Sigmoid colon (tissue), 7 donors: ENCODE measurements at places on chromosomes 13 and 19. TPM values are rescaled to one million over a fixed set of nuclear protein-coding genes. Genes with fewer than 3 reads are reported as not detected.

Gene HSD17B14
- total RNA-seq: 19.6 TPM

Gene LRFN3
- 6.8 TPM for total RNA-seq

Gene FGF21
- not detected for total RNA-seq

Gene SWSAP1
- 0.71 TPM for total RNA-seq

Gene NAT14
- total RNA-seq: 7.8 TPM

Gene CPAMD8
- 14.4 TPM for total RNA-seq

- no peak for DNase-seq
Observed at GRCh38 chr19:6743714-6744380, 4.4 kb downstream of the TRIP10 start.

DNA sequence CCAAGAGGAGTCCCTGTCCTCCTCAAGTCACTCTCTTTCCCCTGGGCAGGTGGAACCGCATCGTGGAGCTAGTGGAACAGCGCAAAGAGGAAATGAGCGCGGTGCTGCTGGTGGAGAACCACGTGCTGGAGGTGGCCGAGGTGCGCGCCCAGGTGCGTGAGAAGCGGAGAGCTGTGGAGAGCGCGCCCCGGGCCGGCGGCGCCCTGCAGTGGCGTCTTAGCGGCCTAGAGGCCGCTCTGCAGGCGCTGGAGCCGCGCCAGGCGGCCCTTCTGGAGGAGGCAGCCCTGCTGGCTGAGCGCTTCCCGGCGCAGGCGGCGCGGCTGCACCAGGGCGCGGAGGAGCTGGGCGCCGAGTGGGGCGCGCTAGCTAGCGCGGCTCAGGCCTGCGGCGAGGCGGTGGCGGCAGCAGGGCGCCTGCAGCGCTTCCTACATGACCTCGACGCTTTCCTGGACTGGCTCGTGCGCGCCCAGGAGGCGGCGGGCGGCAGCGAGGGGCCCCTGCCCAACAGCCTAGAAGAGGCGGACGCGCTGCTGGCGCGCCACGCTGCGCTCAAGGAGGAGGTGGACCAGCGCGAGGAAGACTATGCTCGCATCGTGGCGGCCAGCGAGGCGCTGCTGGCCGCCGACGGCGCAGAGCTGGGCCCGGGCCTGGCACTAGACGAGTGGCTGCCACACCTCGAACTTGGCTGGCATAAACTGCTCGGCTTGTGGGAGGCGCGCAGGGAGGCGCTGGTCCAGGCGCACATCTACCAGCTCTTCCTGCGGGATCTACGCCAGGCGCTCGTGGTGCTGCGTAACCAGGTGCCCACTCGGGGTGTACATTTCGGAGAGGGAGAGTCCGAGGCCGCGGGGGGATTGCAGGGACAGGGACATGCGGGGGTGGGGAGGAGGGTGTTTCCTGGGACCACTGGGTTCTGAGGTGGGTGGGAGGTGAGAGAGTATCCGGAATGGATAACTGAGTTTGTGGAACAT lies 52.8 kb downstream of the SPTBN4 start:
- no peak for DNase-seq

DNA sequence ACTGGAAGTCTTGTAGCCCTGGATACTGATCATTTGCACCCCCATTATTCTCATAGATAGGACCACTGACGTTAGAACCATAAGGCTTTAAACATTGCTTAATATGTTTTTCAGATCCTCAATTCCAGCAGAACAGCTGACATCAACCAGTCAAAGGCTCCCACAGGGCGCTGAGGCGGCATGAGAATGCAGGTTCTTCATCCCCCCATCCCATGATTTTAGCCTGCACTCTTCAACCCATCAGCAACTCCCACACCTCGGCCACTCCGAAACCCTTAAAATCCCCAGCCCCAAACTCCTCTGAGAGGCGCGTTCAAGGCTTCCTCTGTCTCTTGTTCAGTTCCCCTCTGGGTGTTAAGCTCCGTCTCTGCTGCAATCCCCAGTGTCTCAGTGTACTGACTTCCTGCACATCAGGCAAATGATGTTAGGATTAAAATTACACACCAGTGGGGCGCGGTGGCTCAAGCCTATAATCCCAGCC lies 24.3 kb upstream of the LAMP1 start:
- DNase-seq: no peak

DNA sequence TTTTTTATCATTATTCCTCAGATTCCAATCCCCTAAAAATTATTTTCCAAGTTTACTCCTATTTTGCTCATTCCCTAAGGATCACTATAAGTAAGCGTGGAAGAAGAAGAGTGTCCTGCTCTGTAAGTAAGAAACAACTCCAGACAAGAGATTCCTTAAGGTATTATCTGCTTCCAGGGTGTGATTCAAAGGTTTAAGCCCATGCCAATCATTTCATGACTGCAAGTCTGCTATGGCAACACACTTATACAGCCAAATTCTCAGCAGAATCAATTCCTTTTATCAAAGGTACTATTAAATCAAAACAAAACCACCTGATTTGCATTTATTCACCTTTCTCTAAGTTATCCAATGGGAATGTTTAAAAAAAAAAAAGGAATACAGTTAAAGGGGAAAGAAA lies 43.7 kb downstream of the FOXO1 start:
- no peak for DNase-seq

- peak; percentile 77 for DNase-seq
Observed at GRCh38 chr19:34232566-34233481, 21.5 kb upstream of the GARRE1 start.

DNA sequence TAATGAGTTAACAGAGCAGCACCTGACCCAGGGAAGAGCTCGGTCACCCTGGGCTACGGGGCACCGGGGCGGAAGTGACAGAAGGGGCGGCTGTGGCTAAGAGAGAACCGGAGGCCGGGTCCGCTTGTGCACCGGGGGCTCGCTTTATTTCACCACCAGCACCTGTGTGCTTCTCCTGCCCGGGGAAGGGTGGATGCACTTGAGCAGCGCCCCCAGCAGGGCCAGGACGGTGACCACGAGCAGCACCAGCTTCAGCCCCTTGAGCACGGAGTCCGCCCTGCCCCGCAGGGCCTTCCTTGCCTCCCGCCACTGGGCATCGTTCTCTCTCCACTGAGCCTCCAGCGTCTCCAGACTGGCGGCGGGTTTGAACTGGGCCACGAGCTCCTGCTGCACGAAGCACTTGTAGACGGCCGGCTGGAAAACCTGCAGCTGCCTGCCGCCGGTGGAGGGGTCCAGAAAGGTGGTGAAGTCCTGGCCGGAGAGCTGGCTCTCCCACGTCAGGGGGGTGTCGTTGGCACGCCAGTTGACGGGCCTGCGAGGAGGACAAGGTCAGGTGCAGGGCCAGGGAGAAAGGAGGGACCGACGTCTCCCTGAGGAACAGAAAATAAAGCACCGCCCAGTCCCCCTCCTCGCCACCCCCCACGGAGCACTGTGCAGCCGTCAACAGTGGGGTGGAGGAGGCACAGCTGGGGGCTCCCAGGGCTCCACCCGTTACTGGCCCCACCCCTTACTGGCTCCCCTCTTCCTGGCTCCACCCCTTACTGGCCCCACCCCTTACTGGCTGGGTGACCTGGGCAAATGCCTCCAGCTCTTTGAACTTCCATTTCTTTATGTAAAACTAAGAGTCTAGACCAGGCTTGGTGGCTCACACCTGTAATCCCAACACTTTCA lies 3.6 kb downstream of the FAM187B start:
- no peak for DNase-seq

DNA sequence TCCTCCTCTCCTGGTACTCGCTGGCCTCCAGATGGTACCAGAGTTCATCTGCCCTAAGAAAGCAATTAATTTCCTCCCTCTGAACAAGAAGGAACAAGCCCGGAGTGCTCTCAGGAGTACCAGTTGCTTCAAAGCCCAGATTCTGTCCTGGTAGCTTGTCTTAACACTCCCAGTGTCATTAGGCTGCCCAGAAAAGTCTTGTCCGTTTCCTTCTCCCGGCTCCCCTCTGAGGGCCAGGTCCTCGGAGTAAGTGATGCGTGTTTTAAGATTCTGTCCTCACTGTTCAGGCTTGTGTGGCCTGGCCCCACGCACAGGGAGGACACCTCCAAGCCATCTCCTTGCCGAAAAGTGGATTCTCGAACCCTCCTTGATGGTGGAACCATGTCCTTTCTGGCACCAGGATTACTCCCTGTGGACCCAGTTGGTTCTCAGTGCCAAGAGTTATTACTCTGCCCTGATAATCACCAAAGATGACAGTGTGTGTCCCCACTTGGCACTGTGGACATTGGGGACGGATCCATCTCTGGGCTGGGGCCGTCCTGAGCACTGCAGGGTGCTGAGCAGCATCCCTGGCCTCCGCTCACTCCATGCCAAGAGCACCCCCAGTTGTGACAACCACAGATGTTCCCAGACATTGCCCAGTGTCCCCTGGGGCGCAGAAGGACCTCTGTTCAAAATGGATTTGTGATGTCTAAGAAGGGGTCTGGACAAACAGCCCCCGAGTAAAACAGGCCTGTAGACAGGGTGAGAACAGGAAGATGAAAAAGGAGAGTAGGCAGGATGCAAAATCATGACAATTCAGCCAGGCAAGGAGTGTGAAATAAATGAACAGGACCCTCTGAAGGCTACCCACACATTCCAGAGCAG lies 52.4 kb downstream of the RFX2 start:
- DNase-seq: no peak

DNA sequence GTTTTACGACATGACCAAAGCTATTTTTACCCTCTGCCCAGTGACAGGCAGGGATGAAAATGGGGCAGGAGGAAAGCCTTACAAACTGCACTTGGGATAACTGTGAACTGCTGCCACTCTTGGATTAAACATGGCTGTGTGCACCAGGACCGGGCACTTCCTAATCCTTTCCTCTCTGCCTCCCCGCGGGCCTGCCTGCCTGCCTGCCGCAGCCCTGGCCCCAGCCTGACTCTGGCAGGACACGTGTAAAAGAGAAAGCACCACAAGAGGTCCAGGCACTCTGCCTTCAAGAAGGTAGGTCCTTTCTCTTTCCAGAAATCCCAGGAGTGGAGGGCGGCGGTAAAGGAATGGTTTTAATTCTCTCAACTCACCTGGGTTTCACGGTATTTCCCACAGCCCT lies 4.8 kb downstream of the TSHZ3 start:
- DNase-seq: no peak

GRCh38 chr13:75481176-75482069 lies 546 bp downstream of the TBC1D4 start:
- DNase-seq: peak; percentile 69

DNA sequence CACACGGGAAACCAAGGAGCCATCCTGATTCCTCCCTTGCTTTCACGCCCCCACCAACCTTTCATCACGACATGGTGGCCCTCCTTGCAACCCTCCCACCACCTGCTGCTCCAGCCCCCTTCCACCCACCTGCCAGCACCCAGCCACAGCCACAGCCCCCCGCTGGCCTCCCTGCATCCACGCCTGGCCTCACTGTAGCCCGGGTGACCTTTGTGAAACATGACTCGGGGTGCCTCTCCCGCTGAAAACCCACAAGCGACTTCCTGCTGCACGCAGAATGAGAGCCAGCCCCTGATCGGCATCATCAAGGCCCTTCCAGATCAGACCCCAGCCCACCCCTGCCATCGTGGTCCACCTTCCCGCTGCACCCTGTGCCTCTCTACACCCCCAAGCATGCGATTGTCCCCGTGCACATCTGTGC lies 14.9 kb downstream of the POP4 start:
- no peak for DNase-seq
